Ammon's horn (tissue), 1 donor: ENCODE measurements at places on chromosomes 2 and 18.

GRCh38 chr2:30273574-30273929, 42.2 kb downstream of the LBH start:
- no peak for DNase-seq

DNA sequence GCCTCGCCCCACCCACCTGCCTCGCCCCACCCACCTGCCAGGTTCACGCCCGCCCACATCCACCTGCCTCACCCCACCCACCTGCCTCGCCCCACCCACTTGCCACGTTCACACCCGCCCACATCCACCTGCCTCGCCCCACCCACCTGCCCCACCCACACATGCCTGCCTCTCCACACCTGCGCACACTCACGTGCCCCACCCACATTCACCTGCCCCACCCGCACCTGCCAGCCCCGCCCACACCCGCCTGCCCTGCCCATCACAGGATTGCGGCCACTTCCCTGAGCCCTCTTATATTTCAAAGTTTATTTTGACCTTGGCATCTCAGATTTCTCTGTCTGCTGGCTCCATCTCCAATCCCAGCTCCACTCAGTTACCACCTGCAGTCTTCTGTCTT, 217.5 kb upstream of the SOX11 start:
- DNase-seq = no peak

GRCh38 chr2:174771631-174772471, 7.6 kb upstream of the CHRNA1 start:
- peak; percentile 87 for DNase-seq

DNA sequence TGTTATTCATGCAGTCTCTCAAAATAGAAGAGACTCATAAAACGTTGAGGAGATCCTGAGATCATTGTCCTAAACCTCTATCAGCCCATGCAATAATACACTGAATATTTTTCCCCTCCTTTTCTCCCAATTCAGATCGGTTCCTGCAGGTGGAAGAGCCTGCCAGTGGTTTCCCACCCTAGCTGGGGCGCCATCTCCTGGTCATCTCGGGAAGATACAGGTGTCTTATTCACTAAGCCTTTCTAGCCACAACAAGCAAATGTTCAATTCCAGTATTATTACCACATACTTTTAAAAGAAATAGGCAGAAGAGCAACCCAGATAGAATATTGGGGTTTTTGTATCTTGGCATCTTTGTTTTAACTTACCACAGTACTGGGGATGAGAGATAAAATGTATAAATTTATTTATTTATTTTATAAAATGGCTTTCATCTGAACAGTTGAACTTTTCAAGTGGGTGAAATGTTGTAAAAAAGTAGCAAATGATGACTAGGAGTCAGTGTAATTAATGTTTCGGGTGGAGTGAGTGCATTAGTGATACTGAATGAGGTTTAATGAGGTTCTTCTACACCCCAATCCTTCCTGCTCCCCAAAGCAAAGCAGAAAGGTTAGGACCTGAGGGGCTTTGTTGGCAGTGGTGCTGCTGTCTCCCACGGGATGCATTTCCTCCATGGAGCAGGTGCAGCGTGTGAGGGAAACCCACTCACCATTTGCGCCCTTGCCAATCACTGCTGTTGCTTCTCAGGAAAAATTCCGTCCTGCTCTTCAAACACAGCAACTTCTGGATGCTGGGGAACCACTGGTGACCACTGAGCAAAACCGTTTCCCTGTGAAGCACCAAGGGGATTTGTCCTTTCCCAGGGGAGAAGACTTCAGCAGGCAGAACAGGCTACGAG, 147.1 kb upstream of the FHL2 start:
- peak; percentile 61 for DNase-seq

- DNase-seq = no peak
Observed at GRCh38 chr2:222309361-222309760, 10.6 kb upstream of the PAX3 start.

- DNase-seq = peak; percentile 60
Observed at GRCh38 chr2:85390941-85391669, 19.1 kb downstream of the CAPG start.

DNA sequence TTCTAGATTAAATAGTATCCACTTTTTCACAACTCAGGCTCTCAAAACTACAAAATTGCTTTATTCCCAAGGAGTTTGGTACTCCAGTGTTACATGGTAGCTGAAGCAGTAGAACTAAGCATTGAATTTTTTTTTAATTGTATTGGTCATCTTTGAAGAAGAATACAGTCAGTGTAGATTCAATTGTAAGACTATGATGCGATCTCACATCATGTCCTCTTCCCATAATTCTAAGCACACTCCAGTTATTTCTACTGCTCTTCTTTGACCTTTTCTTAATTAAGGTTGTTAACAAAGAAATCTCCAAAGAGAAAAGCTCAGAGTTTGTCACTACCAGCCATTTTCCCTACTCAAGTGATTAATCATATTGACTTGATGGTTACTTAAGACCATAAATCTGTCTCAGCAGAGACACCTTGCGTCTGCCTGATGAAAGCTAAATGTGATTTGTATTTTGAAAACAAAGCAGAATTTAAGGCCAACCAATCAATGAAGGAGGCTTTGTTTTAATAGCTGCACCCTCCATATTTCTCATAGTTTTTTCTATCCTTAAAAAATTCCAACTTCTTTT, 130.2 kb downstream of the DTNA start:
- DNase-seq = no peak

DNA sequence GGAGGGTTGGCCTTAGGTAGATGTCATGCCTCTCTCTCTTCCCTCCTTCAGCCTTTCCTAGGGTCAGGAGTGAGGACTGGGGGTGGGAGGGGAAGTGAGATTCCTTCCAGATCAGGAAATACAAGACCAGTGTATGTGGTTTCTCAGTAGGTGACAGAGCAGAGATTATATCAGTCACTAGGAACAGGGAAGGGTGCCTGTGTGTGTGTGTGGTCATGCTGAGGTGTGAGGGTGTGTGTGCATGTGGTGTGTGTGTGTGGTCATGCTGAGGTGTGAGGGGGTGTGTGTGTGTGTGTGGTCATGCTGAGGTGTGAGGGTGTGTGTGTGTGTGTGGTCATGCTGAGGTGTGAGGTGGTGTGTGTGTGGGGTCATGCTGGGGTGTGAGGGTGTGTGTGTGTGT, 259.8 kb downstream of the LOXHD1 start:
- DNase-seq = no peak
